ENCODE measurements at places on chromosomes 7 and 10. TPM values are rescaled to one million over a fixed set of nuclear protein-coding genes. Genes with fewer than 3 reads are reported as not detected.

Gene HSPA14
- total RNA-seq, result 42.2 TPM

Gene SFTPA2
- not detected for total RNA-seq

Gene OR2A42
- total RNA-seq, result 0.37 TPM

Gene SLC26A5
- total RNA-seq, result not detected

Gene FAS
- 40.3 TPM for total RNA-seq

Gene OR2F1
- total RNA-seq, result not detected

Gene CYP2W1
- not detected for total RNA-seq

Gene IL2RA
- total RNA-seq, result not detected

Gene CXCL12
- 0.30 TPM for total RNA-seq

Gene AP1S1
- 71.3 TPM for total RNA-seq

Gene OPN1SW
- total RNA-seq, result not detected

Gene CPA2
- 0.26 TPM for total RNA-seq

Gene TEX47
- not detected for total RNA-seq

Gene TFAM
- 113 TPM for total RNA-seq

Gene TAF3
- total RNA-seq, result 12.3 TPM

Gene ZNF488
- 0.09 TPM for total RNA-seq

Gene MRPL43
- 88.8 TPM for total RNA-seq

Gene NUTM2E
- total RNA-seq, result 0.49 TPM

Gene CNTNAP2
- total RNA-seq, result 47.8 TPM

Gene PHKG1
- total RNA-seq, result 2.3 TPM

Gene TRIP6
- total RNA-seq, result 114 TPM

Gene CALCR
- not detected for total RNA-seq

Gene SPRN
- 0.13 TPM for total RNA-seq

Gene NUTM2D
- total RNA-seq, result 1.7 TPM

Gene PTEN
- 66.4 TPM for total RNA-seq

Gene ZNF117
- 8.2 TPM for total RNA-seq

Gene PRPS1L1
- total RNA-seq, result not detected

Gene GHRHR
- total RNA-seq, result not detected

Measured in A673 (cell line).